ENCODE measurements at places on chromosomes 4 and X. TPM values are rescaled to one million over a fixed set of nuclear protein-coding genes. Genes with fewer than 3 reads are reported as not detected.
A peak's percentile ranks its signal among the peaks of the same experiment; 100 is the strongest.

SLITRK2 gene
- not detected for total RNA-seq

PCDH18 gene
- total RNA-seq: not detected

- peak; percentile 36 for DNase-seq
These were observed 108.3 kb upstream of the CAMK2D start for GRCh38 chr4:113869743-113870375.

GRCh38 chr4:9602389-9602914 lies 158.2 kb downstream of the DEFB131A start:
- DNase-seq: no peak

DNA sequence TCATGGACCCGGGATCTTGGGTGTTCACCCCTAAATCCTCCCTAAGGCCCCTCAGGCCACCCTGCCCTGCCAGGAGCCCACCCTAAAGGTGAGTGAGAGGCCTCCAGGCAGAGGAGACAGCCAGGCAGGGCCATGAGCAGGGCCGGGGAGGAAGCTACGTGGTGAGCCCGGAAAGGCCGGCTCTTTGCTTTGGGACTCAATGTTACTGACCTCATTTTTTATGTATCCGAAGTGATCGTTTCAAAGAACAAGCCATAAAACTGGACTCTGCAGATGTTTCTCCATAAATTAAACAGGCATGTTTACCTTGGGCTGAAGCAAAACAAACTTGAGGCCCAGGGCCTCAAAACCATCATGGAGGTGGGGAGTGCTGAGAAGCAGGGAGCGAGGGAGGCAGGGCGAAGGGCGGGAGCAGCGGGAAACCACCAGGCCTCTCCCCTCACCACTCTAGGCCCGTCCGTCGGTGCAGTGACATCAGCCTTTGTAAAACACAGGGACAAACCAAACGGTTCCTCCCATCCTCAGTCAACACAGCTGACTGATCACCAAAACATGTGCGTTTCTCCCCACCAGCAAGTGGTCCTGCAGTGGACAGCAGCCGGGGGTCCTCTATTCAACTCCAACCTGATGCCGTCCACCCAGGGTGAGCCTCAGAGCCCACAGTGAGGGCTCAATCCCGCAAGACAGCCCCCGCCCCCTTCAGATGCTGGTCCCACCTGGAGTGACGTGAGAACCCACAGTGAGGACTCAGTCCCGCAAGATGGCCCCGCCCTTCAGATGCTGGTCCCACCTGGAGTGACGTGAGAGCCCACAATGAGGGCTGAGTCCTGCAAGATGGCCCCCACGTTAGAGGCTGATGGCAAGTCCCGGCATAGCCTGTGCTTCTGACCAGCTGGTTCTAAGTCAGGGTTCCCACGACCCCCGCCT lies 102.9 kb upstream of the LRPAP1 start:
- DNase-seq: no peak

DNA sequence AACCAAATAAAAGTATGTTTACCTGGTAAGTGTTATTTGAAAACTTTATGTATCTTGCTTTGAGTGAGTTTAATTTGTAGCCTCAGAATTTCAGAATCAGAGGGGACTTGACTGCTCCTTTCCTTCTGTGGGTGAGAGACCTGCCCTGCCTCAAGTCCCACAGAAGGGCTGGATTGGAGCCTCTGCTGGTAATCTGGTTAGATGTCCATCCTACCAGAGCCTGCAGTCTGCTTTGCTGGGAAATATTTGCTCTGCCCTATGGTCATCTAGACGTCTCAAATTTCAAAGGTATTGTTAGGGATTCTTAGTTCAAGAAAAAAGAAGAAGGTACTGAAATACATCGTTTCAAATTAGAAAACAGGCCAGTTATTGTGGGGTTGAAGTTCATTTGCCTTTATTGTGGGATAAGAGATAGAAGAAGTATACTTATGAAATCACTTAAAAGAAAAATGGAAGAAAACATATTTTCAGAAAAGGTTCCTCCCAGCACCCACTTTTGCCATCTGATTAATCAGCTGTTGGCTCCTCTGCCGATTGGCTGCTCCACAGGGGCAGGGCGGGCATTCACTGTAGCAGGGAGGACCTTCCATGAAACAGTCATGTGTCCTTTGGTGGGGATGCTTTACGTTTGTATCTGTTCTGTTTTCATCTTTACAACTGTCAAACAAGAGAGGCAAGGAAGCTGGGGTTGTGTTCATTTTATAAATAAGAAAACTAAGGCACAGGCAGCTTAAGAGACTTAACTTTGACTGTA lies 73.3 kb upstream of the TLR2 start:
- no peak for DNase-seq
